NCI-H187 treated with DMSO at 0.1 percent for 48 hours (cell line): ENCODE measurements at places on chromosomes 1 and 21.

DNA sequence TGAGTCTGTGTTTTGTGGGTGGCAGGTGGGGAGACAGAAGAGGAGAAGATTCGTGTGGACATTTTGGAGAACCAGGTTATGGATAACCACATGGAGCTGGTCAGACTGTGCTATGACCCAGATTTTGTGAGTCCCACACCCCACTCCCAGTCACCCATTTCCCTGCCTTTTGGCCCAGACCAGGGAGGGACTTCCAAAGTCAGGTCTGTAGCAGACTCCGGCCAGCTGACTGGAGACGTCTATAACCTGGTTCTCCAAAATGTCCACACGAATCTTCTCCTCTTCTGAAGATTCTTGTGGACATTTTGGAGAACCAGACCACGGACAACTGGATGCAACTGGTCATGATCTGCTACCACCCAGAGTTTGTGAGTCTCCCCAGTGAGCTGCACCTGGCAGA, 1.6 kb downstream of the GSTM5 start:
- no peak for DNase-seq

- no peak for DNase-seq
Observed at GRCh38 chr1:209430821-209431259, 152.7 kb upstream of the CAMK1G start.

DNA sequence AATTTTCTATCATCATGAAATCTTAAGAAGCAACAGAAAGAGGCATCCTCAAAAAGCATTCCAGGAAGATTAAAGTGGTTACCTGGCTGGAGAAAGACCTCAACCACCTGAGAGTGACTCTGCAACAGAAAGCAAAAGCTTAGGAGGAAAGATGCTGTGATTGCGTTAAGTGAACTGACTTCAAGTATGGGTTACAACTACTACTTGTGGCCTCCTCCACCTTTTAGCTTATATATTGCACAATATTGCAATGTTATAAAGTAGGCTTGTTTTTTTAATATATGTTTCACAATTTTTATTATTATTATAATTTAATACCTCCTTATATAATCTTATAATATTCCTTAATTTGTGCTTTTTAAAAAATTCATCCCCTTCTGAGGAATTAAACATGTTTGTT, 1407.5 kb downstream of the KCNT2 start:
- no peak for DNase-seq

- DNase-seq, result no peak
Observed at GRCh38 chr1:3903141-3904005, 3.3 kb upstream of the C1orf174 start.

GRCh38 chr21:33479679-33480480, at the start of gene TMEM50B:
Gene TMEM50B, minus strand, starts transcription at chr21:33479974. Its CDS starts 11,089 bp downstream, at chr21:33468885.
- DNase-seq, result peak; percentile 60

DNA sequence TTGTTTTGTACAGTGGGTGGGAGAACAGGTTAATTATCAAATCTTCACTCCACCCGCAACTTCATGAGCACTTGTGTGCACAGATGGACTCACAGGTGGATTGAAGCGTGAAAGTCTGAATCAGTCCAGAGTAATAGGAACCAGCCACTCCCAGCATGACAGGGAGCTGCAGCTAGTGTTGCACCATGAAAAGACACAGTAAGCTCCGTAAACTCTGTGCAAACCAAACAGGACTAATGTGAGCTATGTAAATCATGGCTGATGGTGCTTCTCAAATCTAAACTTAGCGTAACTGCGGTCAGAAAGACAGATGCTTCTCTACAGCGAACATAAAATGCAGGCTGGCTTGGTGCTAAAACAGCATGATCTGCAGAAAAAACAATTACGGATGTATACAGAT, 114.4 kb downstream of the CENPF start:
- DNase-seq, result peak; percentile 76

GRCh38 chr1:15856888-15857287, 9.4 kb downstream of the SPEN start:
- no peak for DNase-seq

GRCh38 chr1:195876792-195877191, 731.4 kb downstream of the KCNT2 start:
- no peak for DNase-seq

- no peak for DNase-seq
Observed at GRCh38 chr1:20698195-20698910, 19.5 kb downstream of the KIF17 start.

- no peak for DNase-seq
Observed at GRCh38 chr1:154972213-154972516, 1.6 kb upstream of the SHC1 start.

DNA sequence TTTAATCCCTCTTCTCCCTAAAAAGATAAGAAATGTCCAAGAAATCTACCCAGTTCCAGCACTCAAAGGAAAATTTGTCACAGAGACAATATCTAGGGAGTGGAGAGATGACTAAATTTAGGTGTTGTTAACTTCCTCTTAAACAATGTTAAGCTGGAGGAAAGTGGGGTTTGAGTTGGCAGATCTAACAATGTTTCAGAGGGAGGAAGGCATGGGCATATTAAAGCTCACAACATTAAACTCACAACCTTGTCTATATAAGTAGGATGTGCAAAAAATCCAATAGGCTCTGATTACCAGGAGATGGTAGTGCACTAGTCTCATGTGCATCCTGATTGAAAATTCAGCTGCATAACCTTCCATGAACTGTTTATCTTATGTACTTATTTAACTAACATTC, 190.1 kb downstream of the BARHL2 start:
- no peak for DNase-seq

DNA sequence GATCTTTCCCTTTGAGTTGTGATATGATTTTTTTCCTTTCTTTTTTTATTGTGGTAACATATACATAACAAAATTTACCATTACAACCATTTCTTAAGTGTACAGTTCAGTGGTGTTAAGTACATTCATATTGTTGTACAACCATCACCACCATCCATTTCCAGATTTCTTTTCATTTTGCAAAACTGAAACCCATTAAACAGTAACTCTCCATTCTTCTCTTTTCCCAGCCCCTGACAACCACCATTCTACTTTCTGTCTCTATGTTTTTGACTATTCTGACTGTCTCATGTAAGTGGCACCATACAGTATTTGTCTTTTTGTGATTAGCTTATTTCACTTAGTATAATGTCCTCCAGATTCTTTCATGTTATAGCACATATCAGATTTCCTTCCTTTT, 30.3 kb downstream of the CEP350 start:
- no peak for DNase-seq

DNA sequence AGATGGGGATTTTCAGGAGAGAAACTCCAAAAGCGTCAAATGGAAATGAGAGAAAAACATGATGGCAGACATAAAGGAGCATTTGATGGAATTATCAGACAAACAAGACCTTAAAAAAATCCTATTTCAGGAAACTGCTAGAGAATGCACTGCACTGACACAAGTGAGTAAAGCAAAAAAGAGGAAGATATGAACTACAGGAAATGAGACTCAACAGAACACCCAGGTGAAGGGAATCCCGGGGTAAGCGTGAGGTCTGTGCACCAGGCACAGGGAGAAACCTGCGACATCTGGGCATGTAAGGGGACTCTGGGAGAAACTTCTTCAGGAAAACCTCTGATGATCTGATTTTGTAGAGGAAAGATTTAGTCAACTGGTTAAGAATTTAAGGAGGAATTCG, 2.8 kb downstream of the TARBP1 start:
- DNase-seq, result no peak

- no peak for DNase-seq
Observed at GRCh38 chr1:22709891-22710700, 543 bp upstream of the EPHB2 start.

- no peak for DNase-seq
Observed at GRCh38 chr1:25612421-25612820, 4.2 kb upstream of the MAN1C1 start.

DNA sequence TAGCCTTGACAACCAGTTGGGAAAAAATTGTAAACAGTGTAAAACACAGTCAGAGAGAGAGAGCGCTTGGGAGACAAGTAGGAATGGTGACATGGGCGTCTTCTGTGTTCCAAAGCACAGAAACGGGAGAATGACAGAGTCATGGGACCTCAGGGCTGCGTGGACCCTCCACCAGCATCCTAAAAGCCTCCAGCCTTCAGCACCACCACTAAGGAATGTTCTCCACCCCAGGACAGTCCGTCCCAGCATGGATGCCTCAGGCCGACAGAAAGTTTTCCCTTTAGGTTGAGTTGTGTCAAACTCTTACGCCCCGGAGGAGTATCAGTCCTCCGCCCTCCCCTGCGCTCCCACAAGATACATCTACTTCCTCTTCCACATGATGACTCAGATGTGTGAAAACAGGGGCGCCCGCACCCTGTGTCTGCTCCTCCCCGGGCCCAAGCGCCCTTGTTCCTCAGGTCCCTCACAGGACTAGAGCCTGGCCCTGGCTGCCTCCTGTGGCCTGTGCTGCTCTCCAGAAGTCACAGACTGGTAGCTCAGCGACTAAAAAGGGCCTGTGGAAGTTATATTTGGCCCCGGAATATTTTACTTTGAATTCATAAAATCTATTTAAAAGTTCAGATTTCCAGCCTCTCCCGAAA, 63.9 kb upstream of the EFHD2 start:
- no peak for DNase-seq

DNA sequence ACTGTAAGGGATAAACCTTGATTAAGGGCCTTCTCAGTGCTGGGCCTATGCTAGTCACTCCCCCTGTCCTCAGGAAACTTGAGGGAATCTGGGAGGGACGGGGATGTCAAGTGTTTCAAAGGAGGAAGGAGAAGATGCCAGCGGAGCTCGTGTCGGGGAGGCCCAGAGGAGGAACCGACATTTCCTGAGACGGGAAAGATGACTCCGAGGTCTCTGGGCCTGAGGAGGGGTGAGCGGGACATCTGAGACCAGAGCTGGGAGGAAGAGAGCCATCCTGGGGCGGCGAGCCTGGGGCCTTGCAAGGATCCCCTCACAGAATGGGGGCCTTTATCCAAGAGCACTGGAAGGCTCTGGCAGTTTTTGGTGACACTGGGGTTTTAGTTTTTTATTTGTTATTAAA, 10.4 kb downstream of the SLC66A1 start:
- DNase-seq, result no peak

GRCh38 chr1:28790377-28791035, 21.5 kb upstream of the OPRD1 start:
- no peak for DNase-seq

GRCh38 chr1:34101151-34101550, 63.9 kb downstream of the CSMD2 start:
- no peak for DNase-seq

GRCh38 chr1:20028125-20028524, 41.9 kb upstream of the PLA2G5 start:
- DNase-seq, result no peak

DNA sequence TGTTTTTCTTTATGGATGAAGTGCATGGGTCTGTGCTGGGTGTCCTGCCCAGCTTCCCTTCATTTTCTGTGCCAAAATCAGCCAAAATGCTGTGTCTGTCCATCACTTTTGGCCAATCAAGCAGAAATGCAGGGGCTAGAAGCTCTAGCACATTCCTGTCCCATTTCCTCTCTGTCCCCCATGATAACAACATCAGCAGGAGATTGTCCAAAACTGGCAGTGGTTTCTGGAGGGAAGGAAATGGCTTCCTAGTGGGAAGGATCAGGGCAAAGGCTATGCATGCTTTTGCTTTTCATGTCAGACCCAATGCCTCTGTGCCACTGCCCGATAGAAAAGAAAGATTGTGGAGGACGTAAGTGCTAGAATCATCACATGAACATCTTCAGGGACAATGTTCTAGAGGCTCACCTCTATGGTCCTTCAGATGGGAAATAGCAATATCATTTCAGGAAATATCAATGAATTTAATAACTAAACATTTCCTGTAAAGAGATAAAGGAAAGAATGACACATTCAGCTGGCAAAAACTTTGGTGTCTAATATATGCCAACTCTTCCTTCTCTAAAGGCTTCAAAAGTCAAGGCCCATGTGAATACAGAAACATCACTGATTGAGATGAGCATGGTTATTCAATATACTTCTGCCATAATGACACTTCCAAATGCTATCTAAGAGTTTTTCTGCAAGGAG, 107.5 kb downstream of the SETD4 start:
- DNase-seq, result no peak

- no peak for DNase-seq
Observed at GRCh38 chr1:7474143-7474490, 297.0 kb upstream of the VAMP3 start.

DNA sequence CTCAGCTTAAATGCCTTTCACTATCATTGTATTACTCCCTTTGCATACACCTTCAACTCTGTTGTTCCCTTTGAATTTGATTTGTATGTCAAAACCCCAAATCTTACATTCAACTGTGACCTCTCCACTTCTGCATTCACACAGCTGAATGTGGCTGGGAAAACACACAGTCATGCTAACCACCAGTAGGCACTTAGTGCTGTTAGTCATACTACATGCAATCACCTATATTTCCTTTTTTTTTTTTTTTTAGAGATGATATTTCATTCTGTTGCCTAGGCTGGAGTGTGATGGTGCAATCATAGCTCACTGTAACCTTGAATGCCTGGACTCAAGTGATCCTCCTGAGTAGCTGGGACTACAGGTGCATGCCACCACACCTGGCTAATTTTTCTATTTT, 16.2 kb downstream of the BTBD8 start:
- DNase-seq, result no peak

DNA sequence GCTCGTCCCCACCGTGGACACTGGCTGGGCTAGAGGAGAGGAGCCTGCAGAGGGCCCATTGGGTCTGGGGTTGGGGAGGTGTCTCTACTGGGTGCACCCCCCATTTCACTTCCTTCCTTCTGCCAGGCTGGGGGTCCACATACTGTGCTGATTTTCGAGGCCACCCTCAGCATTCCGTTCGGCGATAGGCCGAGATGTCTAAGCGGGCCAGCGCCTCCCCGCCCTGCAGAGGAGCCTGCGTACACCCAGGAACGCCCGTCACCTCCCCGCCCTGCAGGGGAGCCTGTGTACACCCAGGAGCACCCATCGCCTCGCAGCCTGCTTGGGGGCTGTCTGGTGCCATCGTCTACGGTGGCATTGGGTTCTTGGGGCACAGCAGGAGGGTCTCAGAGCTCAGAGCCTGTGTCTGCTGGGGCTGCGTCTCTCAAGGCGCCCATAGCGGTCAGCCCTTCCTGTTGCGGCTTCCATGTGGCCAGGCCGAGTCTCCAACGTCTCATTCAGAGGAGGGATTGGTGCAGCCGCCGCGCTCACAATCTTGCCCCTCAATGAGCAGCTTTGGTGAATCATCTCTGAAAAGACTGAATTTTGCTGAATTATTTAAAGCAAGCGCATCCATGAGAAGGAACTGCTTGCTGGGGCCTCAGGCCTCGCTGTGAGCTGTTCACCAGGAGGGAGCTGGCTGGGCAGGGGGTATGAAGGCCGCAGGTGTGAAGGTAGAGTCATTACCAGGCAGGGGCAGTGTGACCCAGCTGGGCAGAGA, 30.7 kb upstream of the AGPAT3 start:
- no peak for DNase-seq

GRCh38 chr1:30741239-30741894, 16.2 kb downstream of the LAPTM5 start:
- no peak for DNase-seq

- DNase-seq, result no peak
Observed at GRCh38 chr1:104380003-104380402, 630.3 kb downstream of the AMY1C start.

DNA sequence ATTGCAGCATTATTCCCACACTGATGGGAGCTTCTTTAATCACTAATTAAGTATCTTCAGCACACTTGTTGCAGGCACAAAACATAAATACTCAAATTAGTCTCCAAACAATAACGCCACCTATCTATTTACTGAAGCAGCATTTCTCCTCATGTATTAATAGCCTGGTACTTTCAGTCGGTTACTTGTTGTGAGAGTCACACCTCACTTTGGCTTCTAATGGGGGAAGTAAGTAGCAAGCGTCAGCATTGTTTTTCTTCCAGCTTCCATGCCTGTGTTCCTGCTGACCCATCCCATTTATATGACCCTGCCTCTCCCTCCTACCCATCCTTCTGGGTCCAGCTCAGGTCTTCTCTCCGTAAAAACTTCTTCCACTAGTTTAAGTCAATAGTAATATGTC, 31.9 kb upstream of the DENND1B start:
- DNase-seq, result no peak
